SJCRH30 (cell line): ENCODE measurements at places on chromosomes 16 and 17. TPM values are rescaled to one million over a fixed set of nuclear protein-coding genes. Genes with fewer than 3 reads are reported as not detected.

PIGW gene
- total RNA-seq: 22.6 and 23.4 TPM in 2 replicates

RAB26 gene
- total RNA-seq: 1.0 and 1.4 TPM in 2 replicates

SEZ6L2 gene
- not detected in 2 replicates for total RNA-seq

APOBR gene
- total RNA-seq: not detected in 2 replicates

DNA sequence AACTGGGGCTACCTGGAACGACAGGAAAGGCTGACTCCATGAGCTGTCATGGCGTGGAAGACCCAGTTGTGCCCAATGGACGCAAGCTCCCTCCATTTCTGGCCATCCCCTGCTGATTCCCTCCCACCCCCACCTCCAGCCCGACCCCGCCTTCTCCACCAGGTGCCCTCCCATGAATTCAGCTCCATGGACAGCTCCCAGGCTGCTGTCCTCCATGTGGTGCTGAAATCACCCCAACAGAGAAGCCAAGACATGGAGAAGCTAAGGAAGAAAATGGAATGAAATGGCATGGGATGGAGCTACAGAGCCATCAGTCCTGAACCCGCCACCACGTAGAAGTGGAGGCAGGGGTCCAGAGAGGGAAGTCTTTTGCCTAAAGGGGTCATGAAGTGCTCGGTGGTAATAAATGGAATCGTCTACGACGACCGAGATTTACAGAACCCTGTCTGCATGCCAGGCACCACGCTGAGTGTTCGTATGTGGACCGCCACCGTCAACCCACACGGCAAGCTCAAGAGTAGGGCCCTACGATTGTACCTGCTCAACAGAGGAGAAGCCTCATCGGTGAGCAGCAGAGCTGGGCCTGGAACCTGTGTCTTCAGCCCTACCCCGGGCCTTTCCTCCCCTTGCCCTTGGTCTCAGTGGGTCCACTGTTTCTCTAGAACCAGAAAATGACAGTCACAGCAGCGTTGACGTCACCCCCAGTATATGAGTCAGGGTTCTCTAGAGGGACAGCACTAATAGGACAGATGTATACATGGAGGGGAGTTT is 9.3 kb upstream of the ZC3H18 start:
- no peak overlapping the region for H3K27ac ChIP-seq
- no peaks in the 10 kb centered on the region for H3K4me1 ChIP-seq
- no peaks in the 10 kb centered on the region for H3K27me3 ChIP-seq

DNA sequence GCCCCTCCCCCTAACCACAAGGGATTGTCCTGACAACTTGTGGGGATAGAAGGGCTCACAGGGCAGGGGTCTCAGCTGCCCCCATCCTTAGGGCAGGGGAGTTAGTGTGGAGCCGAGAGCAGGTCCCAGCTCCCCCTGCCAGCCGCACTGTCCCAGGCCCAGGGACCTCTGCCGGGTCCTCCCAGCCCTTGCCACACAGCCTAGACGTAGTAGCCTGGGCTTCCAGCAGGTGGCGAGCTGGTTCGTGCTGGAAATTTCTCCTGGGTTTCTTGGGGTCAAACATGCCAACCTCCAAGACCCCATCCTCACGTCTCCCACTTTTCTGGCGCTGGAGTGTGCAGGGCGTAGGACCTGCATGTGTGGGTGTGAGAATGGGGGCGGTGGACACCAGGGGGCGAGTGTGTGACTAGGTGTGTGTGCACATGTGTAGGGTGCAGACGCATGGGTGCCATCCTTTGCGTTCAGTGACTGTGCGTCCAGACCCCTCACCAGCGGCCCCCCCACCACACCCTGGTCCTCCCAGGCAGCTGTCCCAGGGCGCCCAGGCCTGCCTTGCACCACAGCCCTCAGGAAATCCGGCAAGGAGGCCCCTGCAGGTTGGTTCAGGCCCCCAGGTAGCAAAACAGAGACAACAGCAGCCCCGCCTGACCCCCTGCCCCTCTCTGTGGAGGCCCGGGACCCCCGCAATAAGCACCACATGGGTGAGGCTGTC is 29.5 kb downstream of the SBK1 start:
- no peak overlapping the region for H3K4me3 ChIP-seq
- H3K36me3 ChIP-seq: no peaks in the 10 kb centered on the region
- peak; percentile 38 for DNase-seq
- H3K27ac ChIP-seq: no peak overlapping the region
- no peaks in the 10 kb centered on the region for H3K27me3 ChIP-seq

- H3K27ac ChIP-seq: no peak overlapping the region
- no peaks in the 10 kb centered on the region for H3K27me3 ChIP-seq
- no peak overlapping the region for H3K4me3 ChIP-seq
- peaks cover 45% of the 10 kb centered on the region for H3K36me3 ChIP-seq
These were observed 185.3 kb downstream of the CEP112 start for GRCh38 chr17:66006654-66007053.

DNA sequence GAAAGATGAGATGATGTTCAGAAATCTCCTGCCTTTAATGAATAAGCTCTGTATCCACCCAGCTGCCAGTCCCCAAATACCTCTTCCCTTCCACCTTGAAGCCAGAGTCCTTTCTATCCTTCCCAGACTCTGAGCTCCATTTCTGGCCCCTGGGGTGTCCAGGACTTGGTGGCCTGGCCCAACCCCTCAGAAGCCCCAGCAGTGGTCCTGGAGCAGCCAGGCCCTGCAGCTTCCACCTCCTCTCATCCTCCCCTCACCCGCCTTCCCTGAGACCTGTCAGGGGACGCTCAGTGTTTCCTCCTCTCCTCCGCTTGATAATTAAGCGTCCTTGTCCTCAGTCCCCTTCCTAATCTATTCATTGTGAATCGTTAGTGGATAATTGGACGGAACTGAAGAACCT is 95.2 kb upstream of the CCL1 start:
- H3K36me3 ChIP-seq: no peaks in the 10 kb centered on the region
- DNase-seq: no peak
- no peak overlapping the region for H3K4me3 ChIP-seq
- H3K4me1 ChIP-seq: no peaks in the 10 kb centered on the region
- H3K27me3 ChIP-seq: peaks cover 7% of the 10 kb centered on the region; the same call in 1 of the 2 replicates

GRCh38 chr16:21602785-21603184 is 3.4 kb downstream of the METTL9 start:
- H3K4me3 ChIP-seq: no peak overlapping the region
- H3K27ac ChIP-seq: no peak overlapping the region
- no peaks in the 10 kb centered on the region; the same call in 1 of the 2 replicates for H3K4me1 ChIP-seq
- H3K36me3 ChIP-seq: no peaks in the 10 kb centered on the region

DNA sequence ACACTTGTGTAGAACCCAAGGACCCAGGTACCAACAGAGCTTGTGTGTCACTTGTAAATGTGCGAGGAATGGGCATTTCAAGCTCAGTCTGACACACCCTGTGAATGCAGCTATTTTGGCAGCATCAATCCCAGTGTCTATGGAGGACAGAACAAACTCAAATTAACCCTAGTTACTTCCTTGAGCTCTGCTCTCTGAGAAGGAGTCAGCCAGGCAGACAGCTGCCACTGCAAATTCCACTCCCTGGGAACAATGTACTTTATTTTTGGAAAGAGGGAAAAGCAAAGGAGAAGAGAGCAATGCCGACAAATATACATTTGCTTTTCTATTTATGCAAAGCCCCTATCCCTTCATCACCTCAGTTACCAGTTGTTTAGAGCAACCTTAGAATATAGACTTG is 48.4 kb upstream of the NOG start:
- no peaks in the 10 kb centered on the region for H3K36me3 ChIP-seq
- no peaks in the 10 kb centered on the region for H3K27me3 ChIP-seq
- no peak overlapping the region for H3K27ac ChIP-seq
- peaks cover 6% of the 10 kb centered on the region for H3K4me1 ChIP-seq
- no peak for DNase-seq
- no peak overlapping the region for H3K4me3 ChIP-seq

GRCh38 chr17:43416998-43417890 is 18.5 kb downstream of the ARL4D start:
- no peak for DNase-seq
- H3K36me3 ChIP-seq: no peaks in the 10 kb centered on the region
- no peaks in the 10 kb centered on the region for H3K4me1 ChIP-seq
- no peak overlapping the region for H3K27ac ChIP-seq
- no peak overlapping the region for H3K4me3 ChIP-seq

DNA sequence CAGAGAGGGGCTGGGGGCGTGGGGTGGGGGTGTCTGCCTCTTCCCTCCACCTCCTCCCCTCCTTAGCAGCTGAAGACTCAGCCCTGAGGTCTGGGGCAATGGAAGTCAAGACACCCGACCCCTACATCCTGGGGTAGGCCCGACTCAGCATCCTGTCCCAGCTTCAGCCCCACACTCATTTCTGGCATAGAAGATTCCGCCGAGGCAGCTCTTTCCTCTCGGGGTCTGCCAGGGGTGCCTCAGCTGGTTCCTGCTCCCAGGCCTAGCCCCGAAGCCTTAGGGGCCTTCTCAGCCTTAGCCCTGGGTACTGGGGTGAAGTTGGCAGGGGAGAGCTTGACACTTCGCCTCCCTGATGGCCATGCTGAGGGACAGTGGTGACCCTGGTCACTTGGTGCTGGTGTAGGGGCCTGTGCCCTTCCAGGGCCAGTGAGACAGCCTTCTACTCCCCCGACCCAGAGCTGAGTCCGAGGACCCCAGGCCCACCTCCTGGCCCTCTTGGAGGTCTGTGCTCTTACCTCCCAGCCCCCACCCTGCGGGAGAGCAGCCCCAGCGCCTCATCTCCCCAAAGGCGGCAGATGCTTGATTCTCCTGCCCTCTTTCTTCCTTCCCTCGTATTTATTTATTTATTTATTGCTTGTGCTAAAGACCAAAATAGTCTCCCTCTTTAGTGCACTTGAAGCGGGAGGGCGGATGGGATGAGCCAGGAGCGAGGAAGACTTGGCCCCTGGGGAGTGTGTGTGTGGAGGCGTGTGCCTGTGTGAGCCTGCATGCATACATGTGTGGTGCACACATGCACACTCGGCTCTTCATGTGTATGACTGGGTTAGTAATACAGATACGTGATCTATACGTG is 42.5 kb downstream of the KCNJ12 start:
- H3K27me3 ChIP-seq: peaks cover 27% of the 10 kb centered on the region
- no peak for DNase-seq
- H3K4me1 ChIP-seq: no peaks in the 10 kb centered on the region
- H3K27ac ChIP-seq: no peak overlapping the region
- no peaks in the 10 kb centered on the region for H3K36me3 ChIP-seq

DNA sequence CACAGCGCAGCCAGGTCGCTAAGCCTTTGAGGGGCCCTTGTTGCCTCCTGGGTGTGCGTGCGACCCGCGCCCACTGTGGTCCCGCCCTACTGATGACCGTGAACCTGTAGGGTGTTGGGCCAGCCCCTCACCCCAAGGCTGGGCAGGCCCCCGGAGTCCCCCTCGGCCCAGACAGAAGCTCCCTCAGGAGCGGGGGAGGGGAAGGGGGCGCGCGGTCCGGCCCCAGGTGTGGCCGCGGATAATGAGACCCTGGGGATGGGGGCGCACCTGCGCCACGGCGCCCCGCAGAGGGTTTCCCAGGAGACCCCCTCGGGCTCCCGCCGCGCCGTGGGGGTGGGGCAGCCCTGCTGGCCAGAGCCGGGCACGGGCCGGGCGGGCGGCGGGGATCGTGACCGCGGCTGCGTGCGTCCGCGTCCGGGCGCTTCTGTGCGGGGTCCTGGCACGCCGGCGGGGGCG is 358 bp upstream of the ARHGDIG start:
- H3K27ac ChIP-seq: no peak overlapping the region
- H3K4me1 ChIP-seq: 0 out of 2 replicates have a peak, but pooled peaks cover 2% of the 10 kb centered on the region
- no peaks in the 10 kb centered on the region for H3K36me3 ChIP-seq
- H3K27me3 ChIP-seq: no peaks in the 10 kb centered on the region

DNA sequence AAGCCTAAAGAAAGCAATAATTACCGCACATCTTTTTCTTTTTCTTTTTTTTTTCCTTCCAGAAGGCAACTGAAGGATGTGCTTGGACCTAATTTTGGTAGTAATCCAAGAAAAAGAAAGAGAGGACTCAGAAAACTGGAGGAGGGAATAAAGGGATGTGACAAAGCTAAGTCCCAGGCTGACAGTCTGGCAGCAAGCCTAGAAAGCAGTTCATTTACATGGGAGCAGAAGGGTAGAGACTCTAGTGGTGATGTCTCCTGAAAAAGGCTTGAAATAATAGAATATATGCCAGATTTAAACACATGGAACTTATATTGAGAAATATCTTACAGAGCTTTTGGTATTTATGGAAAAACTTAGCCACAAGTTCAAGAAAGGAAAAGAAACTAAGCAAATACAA is 101.0 kb upstream of the SHISA6 start:
- no peaks in the 10 kb centered on the region for H3K27me3 ChIP-seq
- H3K36me3 ChIP-seq: no peaks in the 10 kb centered on the region
- H3K4me3 ChIP-seq: no peak overlapping the region
- H3K4me1 ChIP-seq: no peaks in the 10 kb centered on the region

DNA sequence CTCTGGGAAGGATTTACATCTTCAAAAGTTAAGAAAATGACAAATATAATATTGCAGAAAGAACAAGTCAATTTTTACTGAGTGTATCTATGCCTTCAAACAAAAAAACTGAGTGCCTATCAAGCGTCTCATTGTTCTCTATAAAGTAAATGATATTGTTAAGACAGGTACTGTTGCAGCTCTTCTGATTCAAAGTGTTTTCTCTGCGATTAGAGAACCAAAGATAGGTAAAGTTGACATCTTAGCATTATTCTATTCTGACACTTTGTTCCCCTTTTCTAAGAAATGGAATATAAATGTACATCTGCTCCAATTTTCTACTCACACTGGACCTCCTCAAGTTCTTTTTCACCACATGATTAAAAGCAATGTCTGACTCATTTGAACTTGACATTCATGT is 1317.7 kb downstream of the CDH11 start:
- H3K4me3 ChIP-seq: no peak overlapping the region
- H3K27ac ChIP-seq: no peak overlapping the region
- no peaks in the 10 kb centered on the region for H3K4me1 ChIP-seq
- no peak for DNase-seq
- H3K36me3 ChIP-seq: no peaks in the 10 kb centered on the region

GRCh38 chr17:27289856-27290255 is 4.1 kb upstream of the WSB1 start:
- H3K4me3 ChIP-seq: no peak overlapping the region
- H3K36me3 ChIP-seq: no peaks in the 10 kb centered on the region
- no peaks in the 10 kb centered on the region for H3K27me3 ChIP-seq
- peaks cover 12% of the 10 kb centered on the region for H3K4me1 ChIP-seq

GRCh38 chr17:66897141-66897540 is 62.2 kb downstream of the CACNG5 start:
- no peaks in the 10 kb centered on the region for H3K36me3 ChIP-seq
- 0 out of 2 replicates have a peak, but pooled peaks cover 6% of the 10 kb centered on the region for H3K27me3 ChIP-seq
- no peaks in the 10 kb centered on the region for H3K4me1 ChIP-seq
- DNase-seq: no peak
- H3K4me3 ChIP-seq: no peak overlapping the region

- no peaks in the 10 kb centered on the region for H3K27me3 ChIP-seq
- no peaks in the 10 kb centered on the region for H3K4me1 ChIP-seq
- no peak overlapping the region for H3K4me3 ChIP-seq
- H3K36me3 ChIP-seq: no peaks in the 10 kb centered on the region
- DNase-seq: peak; percentile 80
These were observed 1.9 kb upstream of the YBX2 start for GRCh38 chr17:7296189-7296861.

GRCh38 chr16:82111944-82112343 is 58.1 kb downstream of the MPHOSPH6 start:
- H3K27ac ChIP-seq: no peak overlapping the region
- H3K27me3 ChIP-seq: no peaks in the 10 kb centered on the region
- no peaks in the 10 kb centered on the region for H3K4me1 ChIP-seq
- H3K36me3 ChIP-seq: no peaks in the 10 kb centered on the region
- no peak for DNase-seq
- no peak overlapping the region for H3K4me3 ChIP-seq
